H7 (cell line): ENCODE measurements at places on chromosomes 5 and 9.

GRCh38 chr5:88727705-88728313, 155.2 kb downstream of the MEF2C start:
- no peak for DNase-seq

DNA sequence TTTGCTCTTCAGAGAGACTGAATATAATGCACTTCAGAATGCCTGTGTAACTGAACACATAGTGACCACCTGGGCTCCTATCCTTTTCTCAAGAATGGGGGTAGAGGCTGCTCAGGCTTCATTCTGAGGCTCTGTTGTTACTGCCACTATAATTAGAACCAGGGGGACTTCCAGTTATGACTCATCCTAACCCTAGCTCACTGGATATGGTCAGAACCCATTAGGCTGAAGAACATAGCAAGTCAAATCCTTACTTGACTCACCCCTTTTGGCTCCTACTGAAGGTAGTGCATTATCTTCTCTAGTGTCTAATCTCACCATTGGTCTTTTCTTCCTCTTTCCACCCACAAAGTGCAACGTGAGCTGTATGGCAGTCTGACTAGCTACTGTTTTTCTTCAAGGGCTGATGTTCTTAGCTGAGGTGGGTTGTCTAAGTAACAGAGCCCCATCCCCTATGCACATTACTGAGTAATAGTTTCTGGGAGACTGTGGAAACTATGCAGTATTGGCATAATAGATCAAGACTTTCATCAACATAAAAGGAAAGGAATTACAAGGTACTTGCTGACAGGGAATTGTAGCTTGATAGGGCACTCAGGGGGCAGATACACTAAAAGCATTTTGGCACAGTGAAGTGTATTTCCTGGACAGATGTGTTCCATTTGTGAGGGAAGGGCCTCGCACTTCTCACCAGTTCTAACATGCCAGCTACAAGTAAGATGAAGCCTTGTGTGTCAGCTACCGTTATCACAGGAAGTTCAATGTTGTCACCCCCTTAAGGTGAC, 431.0 kb upstream of the MEF2C start:
- no peak for DNase-seq

DNA sequence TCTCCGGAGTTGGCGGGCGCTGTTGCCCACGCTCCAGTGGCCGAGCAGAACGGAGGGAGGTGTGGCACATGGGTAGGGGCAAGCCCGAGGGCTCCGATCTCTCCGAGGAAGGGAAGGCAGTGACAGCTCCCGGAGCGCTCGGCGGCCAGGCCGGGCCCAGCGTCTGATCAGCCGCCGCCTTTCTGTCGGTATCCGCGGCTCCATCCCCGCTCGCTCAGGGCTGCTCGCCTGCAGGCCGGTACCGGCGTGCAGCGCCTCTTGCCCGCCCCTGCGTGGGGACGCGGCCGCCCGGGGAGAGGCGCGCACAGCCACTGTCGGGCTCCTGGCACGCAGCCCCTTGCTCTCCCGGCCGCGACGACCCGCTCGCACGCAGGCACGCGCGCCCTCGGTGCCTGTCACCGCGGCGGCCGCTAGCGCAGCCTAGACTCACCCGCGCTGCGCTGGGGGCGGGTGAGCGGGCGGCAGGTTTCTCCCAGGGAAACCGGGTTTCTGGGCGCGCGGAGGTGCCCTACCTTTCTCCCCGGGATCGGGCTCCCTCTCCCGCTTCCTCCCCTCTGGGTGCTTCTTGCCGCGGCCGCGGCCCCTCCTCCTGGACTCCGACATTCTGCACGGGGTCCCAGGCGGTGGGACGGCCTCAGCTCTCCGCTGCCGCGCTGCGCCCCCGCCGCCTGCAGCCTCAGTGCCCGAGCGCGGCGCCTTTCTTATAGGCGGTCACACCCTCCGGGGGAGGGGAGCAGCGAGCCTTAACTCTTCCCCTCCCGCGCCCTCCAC, 108.4 kb downstream of the PSD2 start:
- DNase-seq = peak; percentile 91

DNA sequence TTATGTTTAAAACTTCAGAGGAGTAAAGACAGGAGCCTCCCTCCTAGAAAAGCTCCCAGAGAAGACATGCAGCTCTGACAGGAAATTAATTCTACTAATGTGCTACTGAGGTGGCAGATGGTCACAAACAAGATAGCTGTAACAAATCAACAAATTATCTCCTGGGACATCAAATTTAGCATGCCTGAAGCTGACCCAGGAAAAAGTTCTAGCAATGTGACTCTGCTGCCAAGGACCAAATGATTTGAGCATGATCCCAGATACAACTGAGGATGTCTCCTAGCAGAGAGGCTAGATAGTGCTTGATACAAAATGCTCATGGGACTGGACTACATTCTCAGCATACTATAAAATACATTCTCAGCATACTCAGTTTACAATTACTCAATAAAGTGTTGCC, 413.5 kb upstream of the SMC2 start:
- no peak for DNase-seq

GRCh38 chr5:34517249-34517648, 138.9 kb upstream of the RAI14 start:
- DNase-seq = no peak

DNA sequence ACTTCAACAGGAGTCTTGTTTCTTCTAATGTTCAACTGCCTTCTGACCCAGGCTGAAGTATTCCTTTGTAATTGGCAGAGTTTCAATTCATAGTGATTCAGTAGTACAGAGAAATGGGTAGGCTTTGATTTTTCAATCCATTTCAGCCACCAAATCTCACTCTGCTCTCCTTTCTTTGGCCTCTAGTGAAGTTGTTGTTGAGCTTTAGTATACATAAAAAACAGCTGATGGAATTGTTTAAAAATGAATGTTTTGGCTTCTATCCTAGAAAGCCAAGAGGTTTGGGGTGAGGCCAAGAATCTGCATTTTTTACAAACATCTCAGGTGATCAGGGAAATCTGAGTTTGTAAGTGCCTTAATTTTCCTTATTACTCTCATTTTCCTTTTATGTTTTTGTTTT, 182.9 kb upstream of the MAP1B start:
- DNase-seq = no peak

GRCh38 chr9:78144008-78144381, 91.9 kb upstream of the CEP78 start:
- DNase-seq = no peak

DNA sequence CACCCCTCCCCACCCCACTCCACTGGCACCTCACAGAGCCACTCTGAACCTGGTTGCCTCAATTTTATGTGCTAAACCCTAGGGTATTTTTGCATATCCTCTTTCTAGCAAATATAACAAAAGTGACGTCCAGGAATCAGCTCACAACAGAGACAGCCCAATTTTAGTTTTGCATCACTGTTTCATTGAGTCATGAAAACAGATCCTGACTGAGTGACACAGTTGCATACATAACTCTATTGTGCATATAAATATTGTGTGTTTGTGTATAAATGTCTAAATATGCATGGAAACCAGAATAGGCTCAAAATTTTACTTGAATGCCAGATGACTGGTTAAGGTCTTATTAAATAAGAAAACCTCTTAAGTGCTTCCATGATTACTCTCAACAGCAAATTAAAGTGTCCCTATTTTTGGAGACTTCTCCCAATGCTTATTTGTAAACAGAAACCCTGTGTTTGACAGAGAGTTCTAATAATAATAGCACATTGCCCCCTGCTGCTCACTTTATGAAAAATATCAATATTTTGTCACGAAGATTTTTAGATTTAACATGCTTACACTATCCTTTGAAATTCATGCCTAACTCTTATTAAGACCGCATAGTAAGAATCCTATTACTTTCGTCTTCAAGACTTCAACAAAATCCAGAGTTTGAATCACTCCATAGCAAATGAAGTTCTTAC, 75.5 kb upstream of the PRRC1 start:
- no peak for DNase-seq

- no peak for DNase-seq
Observed at GRCh38 chr5:24080046-24080445, 564.7 kb downstream of the CDH10 start.

DNA sequence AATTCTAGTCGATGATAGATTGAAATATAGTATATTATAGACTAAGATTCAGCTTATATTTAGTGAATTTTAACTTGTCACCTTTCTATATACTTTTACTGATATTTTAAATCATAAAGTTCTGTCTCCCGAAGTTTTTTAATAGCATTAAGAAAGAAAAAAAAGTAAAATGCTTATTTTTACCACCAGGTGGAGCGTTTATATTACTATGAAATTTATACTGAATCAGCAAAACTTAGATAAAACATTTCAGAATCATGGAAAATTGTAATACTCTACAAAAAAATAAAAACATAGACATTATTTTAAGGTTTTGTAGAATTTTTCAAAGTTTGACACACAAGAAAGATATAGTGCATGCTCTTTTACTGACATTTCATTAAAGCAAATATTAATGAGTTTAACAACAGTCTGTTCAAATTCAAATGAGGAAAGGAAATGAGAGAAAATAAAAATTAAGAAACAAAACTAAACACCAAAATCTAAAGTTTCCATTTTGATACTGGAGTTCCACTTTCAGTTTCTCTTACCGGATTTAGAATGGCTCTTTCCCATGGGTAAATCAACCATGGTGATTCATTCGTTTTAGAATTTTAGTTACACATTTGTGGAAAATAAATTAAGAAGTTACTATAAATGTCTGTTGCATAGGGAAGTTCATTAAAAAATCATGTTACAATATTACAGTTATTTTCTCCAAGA, 1035.3 kb downstream of the CDH12 start:
- no peak for DNase-seq

DNA sequence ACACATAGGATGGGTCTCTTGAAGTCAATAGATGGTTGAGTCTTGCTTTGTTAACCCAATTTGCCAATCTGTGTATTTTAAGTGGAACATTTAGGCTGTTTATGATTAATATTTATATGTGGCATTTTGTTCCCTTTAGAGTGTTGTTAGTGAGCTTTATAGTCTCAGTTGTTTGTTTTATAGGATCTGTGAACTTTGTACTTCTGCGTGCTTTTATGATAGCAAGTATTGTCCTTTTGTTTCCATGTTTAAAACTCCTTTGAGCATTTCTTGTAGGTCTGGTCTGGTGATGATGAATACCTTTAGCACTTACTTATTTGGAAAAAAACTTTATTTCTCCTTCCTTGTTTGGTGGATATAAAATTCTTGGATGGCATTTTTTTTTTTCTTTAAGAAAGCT, 23.8 kb downstream of the SELENOP start:
- no peak for DNase-seq

- peak; percentile 68 for DNase-seq
Observed at GRCh38 chr5:5572010-5572865, 149.8 kb downstream of the ICE1 start.

DNA sequence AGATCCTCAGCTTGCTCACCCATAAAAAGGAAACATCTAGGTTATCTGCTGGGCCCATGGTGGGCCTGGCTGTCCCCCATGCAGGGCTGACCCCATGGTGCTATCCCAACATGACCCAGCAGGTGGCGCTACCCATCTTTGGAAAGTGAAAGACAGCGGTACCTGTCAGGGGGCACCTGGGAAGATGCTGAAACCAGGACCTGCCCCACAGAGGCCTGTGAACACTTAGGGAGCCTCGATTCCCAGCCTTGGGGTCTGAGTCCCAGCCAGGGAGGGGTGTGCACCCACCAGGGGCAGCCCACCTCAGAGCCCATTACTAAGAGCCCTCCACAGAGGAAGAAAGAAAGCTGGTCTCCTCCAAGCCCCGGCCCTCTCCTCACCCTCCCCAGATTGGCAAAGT, 46.6 kb upstream of the IPPK start:
- DNase-seq = peak; percentile 95

DNA sequence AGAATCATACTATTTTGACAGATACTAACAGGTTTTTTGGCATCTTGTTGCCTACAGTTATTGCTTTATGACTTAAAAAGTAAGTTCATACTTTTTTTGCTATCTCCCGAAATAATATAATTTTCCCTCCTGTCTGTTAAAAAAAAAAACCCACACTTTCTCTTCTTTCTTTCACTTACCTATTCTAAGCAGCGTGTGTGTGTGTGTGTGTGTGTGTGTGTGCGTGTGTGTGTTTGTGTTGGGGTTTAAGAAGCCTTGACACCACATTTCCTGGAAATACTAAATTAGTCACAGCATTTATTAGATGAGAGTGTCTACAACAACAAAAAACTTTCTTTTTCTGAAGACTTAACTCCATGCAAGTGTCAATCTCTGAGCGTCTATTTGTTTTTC, 12.4 kb downstream of the TNFAIP8 start:
- DNase-seq = no peak

GRCh38 chr9:122348288-122348777, 22.5 kb upstream of the PTGS1 start:
- no peak for DNase-seq

DNA sequence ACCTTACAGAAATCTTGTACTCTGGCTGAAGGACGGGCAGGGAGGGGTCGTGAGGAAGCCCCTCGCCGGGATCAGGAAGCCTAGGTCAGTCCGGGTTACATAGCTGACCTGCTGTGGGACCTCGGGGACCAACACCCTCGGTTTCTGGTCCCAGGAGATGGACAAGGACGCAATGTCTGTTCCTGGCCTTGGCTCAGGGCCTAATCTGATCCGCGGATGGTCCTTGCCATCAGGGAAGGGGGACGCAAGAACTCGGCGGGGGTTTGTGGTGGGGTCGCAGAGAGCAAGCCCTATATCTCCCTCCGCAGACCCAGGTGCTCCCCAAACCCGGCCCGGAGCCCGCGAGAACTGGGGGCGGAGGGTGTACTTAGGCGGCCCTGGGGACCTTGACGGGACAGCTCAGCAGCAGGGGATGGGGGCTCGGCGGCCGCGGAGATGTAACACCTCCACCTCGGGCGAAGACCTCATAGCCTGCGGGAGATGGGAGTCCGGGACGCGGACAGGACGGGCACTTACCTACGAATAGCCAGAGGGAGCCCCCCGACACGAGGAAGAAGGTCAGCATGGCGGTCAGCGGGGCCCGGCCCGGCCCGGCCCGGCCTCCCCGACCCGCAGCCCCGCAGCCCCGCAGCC, 353 bp downstream of the ACSL6 start:
- peak; percentile 74 for DNase-seq

DNA sequence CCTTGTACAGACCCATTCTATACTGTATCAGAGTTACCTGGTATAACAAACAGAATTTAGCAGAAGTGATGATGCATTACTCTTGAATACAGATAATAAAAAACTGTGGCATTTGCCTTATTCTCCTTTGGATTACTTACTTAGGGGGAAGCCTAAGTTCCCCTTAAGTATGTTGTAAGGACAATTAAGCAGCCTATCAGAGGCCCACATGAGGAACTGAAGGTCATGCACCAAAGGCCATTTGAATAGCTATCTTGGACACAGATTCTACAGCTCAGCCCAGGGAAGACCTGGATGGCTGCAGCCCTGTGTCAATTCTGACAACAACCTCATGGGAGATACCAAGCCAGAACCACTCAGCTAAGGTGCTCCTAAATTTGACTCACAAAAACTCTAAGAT, 125.2 kb downstream of the RAPGEF6 start:
- no peak for DNase-seq

DNA sequence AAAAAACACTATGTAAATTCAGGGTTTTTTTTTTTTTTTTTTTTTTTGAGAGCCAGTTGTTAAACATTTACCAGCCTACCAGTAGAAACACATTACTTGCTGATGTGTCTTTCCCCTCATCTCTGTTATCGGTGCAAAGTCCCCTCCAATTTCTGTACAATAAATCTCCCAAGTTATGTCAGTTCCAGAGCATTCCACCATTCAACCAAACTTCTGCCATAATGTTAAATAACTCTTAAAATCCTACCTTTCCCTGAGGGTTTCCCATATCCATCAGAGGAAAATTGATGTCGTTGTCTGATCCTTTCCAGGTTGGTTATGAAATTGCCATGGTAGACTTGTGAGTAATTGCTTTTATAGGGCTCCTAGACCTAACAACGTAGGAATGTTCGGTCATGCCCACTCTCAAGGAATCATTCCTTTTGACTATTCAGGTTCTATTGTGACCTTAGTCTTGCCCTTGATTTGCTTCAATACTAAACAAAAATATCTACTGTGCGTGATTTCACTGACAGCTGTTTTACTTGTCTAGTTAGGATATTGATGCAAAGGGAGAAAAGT, 5.6 kb upstream of the PPP2R2B start:
- no peak for DNase-seq
